Muscle of back (tissue), 13 donors: ENCODE measurements at places on chromosomes 1 and 21. TPM values are rescaled to one million over a fixed set of nuclear protein-coding genes. Genes with fewer than 3 reads are reported as not detected.

The TMPRSS2 gene
- 0.87 TPM for polyA plus RNA-seq

The FAM151A gene
- 0.43 TPM for polyA plus RNA-seq

DNA sequence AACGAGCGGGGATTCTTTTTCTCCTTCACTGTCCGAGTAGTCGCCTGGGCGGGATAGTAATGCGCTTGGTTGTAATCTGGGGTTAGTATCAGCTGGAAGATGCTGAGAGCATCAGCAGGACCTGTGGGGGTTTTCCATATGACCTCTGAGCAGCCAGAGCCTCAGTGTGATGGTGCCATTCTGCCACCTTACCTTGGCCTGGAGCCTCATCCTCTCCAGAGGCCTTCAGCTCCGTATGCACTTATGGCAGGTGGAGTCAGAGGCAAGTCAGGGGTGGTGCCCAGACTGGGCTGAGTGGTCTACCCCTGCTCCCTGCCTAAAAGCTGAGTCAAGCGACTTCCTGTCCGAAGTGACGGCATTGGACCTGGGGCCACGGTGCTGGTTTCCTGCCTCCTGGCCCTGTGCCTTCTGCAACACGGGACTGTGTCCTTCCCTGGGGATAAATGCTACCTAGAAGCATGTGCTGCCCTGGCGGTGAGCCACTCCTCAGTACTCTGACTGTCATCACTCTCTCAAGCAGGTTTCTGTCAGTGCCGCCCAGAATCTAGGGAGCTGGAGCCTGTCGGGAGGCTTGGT is 24.7 kb downstream of the TENT5C start:
- DNase-seq, result no peak

- no peak for DNase-seq
These were observed 443.9 kb downstream of the DSCAM start for GRCh38 chr21:40402884-40403582.

The LGR6 gene
- polyA plus RNA-seq, result 1.8 TPM

DNA sequence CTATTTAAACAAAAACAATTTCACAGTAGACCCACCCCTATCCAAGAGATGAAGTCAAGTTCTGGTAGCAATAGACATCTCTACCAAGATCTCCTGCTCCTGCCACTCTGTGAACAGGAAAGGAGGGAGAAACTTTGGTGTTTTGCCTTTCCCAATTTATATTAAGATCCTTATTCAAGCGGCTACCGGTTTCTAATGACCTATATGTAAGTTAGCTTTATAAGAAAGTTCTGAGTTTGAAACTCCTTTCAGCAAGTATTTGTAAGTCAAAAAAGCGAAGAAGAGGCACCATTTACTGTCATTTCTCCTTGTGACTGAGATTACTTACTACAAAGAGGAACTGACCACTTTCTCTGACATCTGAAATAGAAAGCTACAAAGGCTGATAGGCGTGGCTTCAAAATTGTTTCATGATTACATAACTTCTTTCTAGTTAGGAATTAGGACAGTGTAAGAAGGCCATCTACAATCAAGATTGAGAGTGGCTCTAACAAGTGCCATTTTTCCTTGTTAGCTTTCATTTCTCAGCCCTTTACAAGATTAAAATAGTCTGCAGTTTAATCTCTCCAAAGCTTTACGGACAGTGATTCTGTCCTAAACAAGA is at the start of gene MNDA:
Gene MNDA, plus strand, starts transcription at position 448 of the 604 bp plus-strand sequence. CDS start 10,803 bp downstream, outside the sequence.
- no peak for DNase-seq

DNA sequence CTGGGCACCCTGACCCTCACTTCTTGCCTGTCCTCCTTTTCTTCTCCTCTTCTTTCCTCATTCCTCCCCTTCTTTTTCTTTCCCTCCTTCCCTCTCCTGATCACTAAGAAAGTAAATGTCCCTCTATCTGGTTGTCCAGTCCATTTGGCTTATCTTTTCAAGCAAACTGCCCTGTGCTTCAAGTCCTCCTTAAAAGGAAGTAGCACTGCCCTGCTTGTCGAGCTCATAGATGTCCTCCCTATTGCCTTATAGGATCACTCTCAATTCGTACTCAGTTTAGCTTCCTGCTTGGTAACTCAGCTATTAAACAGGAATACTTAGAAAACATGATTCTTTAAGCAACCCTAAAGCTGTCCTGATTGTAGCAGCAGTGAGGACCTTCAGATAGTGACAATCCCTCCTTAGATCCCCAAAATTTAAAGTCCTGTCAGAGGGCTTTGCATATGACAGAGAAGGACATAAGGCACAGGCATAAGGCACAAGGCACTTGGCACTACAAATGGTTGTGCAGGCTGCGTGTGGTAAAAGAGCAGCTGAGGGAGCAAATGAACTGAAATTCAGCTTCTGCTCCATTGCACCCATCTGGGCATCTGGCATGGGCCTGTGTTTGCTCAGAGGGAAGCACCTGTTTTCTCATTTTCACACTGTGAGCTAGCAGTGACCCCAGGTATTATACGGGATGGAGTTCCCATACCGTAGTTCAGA is 26.1 kb upstream of the SLAMF6 start:
- DNase-seq, result no peak

The TMEM79 gene
- polyA plus RNA-seq, result 7.7 TPM

- no peak for DNase-seq
These were observed 111.3 kb downstream of the TNFSF18 start for GRCh38 chr1:172939475-172939874.
